ENCODE measurements at places on chromosomes 5 and 9.

DNA sequence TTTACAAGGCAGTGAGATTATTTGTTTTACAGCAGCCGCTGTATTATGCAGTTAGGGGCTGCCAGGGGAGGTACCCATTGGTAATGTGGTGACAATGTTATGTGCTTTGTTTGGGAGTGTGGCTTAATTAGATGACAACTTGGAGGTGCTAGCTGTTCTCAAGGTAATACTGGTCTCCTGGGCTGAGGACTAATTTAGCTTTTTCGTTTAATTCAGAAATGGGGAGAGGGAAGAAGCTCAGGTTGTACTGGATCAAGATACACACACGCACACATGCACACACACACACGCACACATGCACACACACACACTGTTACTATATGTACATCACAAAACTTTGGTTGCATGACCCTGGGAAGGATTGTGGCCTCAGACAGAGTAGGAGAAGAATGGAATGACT is 37.9 kb downstream of the CFAP77 start:
- no peak for DNase-seq

GRCh38 chr5:14185326-14186058 is 42.4 kb downstream of the TRIO start:
- DNase-seq, result no peak

DNA sequence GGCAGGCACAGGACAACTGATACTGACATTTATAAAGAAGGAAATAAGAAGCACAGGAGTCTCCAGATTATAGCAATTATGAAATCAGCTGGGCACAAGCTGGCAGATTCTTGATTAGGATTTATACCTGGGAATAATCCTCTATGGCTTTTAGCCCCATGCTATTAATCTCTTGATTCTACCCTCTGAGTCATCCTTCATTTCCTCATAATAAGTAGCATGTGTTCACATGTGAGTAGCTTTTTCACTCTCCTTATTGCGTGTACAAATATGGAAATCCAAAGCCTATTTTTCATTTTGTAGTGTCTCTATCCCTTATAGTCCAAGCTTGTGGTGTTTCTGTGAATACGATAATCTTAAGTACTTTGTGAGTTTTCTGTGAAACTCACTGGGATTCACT is 185.0 kb upstream of the PRLR start:
- DNase-seq, result no peak

GRCh38 chr5:493758-494157 is 30.5 kb downstream of the SLC9A3 start:
- DNase-seq, result no peak

DNA sequence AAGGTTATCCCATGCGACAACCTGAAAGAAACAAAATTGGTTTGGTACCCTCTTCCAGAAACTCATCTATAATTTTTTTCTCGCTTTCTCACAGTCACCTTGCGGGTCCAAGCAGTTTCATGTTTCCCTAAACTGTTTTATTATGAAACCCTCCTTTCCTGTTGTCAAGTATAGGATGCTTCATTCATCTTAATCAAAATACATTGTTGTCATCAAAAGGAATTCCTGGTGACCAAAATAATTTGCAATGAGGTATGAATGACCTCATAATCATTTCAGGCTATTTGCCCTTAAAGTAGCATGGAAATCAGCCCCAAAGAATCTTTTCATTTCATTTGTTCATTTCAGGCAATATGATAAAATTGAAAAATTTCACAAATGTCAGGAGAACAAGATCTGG is 503.0 kb downstream of the SPATA31D1 start:
- no peak for DNase-seq

GRCh38 chr9:5688109-5688508 is 59.2 kb downstream of the RIC1 start:
- DNase-seq, result no peak

GRCh38 chr9:34521406-34522045 is 1.3 kb downstream of the ENHO start:
- no peak for DNase-seq

- DNase-seq, result no peak
Observed at GRCh38 chr9:109699019-109699418, 81.0 kb upstream of the PALM2AKAP2 start.

- DNase-seq, result no peak
Observed at GRCh38 chr5:91162534-91163381, 220.4 kb downstream of the ARRDC3 start.

GRCh38 chr5:180121826-180122413 is 50.4 kb upstream of the RNF130 start:
- no peak for DNase-seq

DNA sequence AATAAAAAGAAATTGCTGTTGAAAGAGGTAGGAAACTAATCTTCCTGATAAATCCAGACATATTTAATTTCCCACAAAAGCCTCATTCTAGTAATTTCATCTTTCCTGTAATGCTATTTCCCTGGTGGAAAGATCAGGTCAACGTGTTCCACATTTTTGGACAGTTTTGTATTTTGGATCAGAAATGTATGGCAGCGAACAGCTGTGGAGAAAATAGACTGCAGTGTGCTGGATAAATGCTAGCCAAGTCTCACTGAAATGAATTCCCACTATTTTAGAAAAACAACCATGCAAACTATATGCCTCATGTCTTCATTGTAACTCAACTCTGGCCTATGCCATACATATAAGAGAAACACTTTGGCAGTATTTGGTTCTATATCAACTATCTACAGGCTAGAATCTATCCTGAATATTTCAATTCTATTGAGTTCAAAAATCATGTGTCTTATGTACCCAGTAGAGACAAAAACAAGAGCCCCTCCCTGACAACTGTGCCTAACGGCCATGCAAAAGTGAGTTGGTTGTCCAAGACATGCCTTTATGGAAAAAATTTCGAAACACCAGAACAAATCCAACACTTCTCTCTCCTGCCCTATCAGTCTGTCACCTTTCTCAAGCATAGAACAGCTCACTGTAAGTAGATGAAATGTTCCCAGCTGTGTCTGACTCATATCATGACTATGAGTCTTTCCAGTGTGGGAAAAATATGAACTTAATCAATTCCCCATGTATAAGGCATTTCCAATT is 191.3 kb upstream of the NREP start:
- no peak for DNase-seq

- no peak for DNase-seq
Observed at GRCh38 chr9:14768405-14769229, 46.1 kb upstream of the CER1 start.

DNA sequence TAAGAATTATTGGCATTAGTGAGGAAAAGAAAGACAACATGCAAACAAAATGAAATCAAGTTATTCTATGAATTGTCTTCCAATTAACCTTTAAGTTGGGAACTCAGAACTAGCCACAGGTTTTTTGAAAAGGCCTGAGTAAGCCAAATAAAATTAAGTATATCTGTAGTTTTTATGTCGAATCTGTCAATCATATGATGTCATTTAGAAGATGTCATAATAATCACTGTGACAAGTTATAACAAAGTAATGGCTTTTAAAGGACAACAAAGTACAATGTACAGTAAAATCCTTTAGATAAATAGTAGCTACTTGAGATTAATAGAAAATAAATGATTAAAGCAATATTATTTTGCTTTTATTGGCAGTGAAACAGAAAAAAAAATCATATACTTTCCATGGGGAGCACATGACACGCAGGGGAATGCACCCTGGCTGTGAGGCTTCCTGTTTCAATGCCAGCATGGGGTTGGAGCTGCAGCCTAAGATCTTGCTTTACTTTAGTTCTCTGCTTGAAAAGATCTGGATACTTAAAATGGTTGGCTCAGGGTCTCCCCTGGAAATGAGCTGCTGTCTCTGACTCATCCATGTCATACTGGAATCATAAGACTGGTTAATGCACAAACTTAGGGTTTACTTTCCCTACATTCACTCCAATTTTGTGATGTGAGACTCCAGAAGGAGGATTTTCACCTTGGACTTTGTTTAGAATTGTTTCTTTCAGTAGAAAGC is 284.3 kb downstream of the TAF11L14 start:
- DNase-seq, result no peak

DNA sequence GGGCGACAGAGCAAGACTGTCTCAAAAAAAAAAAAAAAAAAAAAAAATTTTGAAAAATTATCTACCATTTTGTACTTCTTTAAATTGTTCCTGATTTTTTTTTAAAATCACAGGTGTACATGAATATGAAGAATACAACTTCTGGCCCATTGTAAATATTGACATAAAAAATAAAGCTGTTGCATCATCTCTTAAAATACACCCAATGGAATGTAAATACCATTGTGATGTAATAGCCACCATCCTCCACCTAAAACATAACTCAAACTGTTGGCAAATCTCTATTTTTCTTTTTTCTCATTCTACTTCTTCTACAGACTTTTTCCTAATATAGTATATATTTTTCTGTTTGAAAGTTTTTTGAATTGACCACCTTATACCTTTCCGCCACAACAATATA is 61.0 kb upstream of the TEX48 start:
- DNase-seq, result no peak

All from ecto neural progenitor cell (in vitro differentiated cells).